ENCODE measurements at places on chromosomes 13 and 19.

DNA sequence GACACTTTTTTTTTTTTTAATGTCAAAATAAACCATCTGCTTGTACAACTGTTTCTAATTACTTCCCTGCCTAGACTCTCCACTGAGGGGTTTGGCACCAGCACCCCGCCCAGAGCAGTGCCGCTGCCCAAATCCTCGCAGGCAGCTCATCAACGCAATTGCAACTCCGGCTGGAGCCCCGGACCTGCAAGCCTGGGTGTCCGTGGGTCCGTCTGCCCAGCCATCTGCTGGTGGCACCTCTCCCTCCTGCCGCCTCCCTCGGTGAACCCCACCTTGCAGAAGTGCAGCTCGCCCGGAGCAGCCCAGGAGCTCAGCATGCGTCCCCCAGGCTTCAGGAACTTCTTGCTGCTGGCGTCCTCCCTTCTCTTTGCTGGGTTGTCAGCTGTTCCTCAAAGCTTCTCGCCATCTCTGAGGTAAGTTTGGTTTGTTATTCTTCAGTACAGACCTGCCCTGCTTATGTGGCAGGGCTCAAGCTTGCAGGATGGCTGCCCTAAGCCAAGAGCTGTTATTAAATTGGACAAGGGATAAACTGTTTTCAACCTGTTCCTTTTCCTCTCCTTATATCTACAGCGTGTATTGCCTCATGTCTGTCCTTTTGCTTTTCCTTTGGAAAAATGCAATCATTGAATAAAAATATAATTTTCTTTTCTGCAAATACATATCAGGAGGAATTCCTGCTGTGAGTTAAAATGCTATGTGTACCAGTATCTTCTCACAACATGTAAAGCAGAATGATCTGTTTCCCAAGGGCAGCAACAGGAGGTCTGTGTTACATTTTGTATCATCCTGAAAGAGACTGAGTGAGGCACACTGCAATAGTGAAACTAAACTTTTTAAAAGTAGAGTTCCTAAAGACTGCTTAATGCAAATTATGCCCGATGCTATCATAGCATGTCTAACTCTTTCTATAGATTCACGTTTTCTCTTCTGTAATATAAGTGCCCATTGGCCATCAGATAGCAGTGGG lies at the start of gene ITGBL1:
ITGBL1 (plus strand) TSS at position 157 of the 967 bp plus-strand sequence; CDS start at position 316, 159 bp downstream.
- H3K36me3 ChIP-seq: no peaks in the 10 kb centered on the region
- H3K4me1 ChIP-seq: no peaks in the 10 kb centered on the region
- no peak for DNase-seq
- H3K4me3 ChIP-seq: no peak within 1 kb of the TSS

- no peaks in the 10 kb centered on the region for H3K27me3 ChIP-seq
- no peaks in the 10 kb centered on the region for H3K4me1 ChIP-seq
- H3K36me3 ChIP-seq: no peaks in the 10 kb centered on the region
- no peak overlapping the region for H3K27ac ChIP-seq
- DNase-seq: no peak
- no peak overlapping the region for H3K4me3 ChIP-seq
Observed at GRCh38 chr19:28481674-28482073, 731.3 kb downstream of the UQCRFS1 start.

DNA sequence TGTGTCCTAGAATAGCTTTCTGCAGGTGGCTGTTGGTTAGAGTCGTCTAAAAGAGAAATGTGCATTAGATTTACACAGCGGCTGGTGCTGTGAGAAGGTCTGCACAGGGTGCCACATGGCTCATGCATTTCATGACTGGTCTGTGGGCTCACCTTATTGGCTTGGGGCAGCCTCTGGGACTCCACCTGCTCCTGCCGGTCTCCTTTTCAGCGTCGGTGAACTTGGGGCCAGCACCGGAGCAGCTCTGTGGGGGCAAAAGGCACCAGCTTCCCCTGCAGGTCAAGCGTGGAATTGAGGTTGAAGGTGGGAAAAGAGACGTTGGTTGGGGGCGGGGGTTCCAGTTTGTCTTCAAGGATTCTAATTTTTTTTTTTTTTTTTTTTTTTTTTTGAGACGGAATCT lies 3.1 kb upstream of the PNMA8C start:
- no peaks in the 10 kb centered on the region for H3K36me3 ChIP-seq
- no peaks in the 10 kb centered on the region for H3K4me1 ChIP-seq
- DNase-seq: peak; percentile 64
- H3K27me3 ChIP-seq: no peaks in the 10 kb centered on the region

GRCh38 chr13:101700598-101700997 lies 248.1 kb downstream of the ITGBL1 start:
- H3K27me3 ChIP-seq: no peaks in the 10 kb centered on the region
- no peak overlapping the region for H3K27ac ChIP-seq
- H3K4me1 ChIP-seq: no peaks in the 10 kb centered on the region
- no peak for DNase-seq
- no peak overlapping the region for H3K4me3 ChIP-seq

Data from mesendoderm (in vitro differentiated cells).